Nucleus accumbens (tissue), 56 donors: ENCODE measurements at places on chromosomes 7 and 10.

DNA sequence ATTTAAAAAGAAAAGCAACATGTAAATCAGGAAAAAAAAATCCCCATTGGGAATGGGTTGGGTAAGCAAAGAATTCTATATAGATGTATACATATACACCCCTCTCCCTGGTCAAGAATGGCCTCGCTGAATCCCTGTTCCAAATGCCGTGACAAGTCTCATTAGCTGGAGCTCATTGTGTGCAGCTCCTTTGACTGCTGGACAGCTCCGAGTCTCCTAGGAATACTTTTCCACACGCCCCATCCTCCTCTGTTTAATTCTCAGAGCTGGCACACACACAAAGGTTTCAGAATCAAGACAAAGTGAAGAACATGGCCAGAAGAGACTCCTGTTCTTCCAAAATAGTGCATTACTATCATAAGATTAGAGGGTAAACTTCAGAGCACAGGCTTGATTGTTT lies 130.9 kb upstream of the MKLN1 start:
- DNase-seq, result no peak

- DNase-seq, result no peak
Measured at GRCh38 chr10:109977382-109977806, 30.4 kb upstream of the ADD3 start.

- no peak for DNase-seq
Measured at GRCh38 chr7:116249969-116250553, 39.7 kb downstream of the TES start.

- no peak for DNase-seq
Measured at GRCh38 chr10:68249297-68249696, 17.4 kb upstream of the ATOH7 start.

DNA sequence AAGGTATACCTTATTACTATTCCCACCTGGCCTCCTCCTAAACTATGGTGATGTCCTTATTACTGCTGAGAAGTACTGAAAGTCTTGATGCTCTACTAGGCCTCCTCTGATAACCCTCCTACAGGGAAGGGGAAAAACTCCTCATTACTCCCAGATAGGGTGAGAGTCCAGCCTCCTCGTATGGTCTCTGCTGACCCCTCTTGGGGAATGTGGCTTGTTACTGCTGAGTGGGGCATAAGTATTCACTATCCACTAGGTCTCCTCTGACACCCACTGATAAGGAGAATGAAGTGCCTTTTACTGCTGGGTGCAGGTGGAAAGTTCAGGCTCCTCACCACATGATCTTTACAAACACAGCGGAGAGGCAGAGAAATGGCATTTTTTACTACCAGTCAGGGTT lies 222.9 kb downstream of the CHRM2 start:
- DNase-seq, result no peak

GRCh38 chr10:110966146-110966545 lies 46.7 kb downstream of the SHOC2 start:
- no peak for DNase-seq

GRCh38 chr7:126570845-126571244 lies 681.9 kb downstream of the GRM8 start:
- no peak for DNase-seq

DNA sequence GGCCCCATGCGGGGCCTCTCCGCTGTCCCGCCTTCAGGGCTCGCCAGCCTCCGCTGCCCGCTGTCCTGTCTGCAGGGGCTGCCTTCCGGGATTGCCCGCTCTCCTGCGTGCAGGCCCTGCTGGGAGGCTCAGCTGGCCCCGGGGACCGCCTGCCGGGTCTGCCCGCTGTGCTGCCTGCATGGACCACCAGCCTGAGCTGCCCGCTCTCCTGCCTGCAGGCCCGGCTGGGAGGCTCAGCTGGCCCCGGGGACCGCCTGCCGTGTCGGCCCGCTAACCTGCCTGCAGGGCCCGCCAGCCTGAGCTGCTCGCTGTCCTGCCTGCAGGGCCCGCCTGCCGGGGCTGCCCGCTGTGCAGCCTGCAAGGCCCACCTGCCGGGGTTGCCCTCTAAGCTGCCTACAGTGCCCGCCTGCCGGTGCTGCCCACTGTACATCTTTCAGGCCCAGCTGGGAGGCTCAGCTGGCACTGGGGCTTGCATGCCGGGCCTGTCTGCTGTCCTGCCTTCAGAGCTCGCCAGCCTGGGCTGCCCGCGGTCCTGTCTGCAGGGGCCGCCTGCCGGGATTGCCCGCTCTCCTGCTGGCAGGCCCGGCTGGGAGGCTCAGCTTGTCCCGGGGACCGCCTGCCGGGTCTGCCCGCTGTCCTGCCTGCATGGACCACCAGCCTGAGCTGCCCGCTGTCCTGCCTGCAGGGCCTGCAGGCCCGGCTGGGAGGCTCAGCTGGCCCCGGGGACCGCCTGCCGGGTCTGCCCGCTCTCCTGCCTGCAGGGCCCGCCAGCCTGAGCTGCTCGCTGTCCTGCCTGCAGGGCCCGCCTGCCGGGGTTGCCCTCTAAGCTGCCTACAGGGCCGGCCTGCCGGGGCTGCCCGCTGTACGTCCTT lies 165.1 kb downstream of the GLRX3 start:
- no peak for DNase-seq

DNA sequence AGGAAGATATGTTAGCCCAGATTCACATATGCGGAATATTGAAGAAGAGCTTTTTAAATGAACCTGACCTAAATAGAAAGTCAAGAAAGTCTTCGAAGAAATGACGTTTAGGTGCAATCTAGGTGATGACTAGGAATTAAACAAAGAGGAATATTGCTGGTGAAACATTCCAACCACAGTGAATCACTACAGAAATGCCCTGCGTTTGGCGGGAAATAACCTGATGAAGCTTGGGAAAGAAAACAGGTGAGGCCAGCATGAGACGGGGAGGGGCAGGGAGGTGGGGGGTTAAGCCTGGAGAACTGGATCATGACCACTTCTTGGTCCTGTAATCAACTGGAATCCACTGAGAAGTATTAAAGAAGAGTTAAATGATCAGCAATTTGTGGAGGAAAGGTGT lies 299.4 kb upstream of the VSTM2A start:
- no peak for DNase-seq

- DNase-seq, result no peak
Measured at GRCh38 chr7:132394283-132395198, 181.7 kb downstream of the PLXNA4 start.

- no peak for DNase-seq
Measured at GRCh38 chr10:119367841-119368549, 160.6 kb downstream of the GRK5 start.

GRCh38 chr7:143375298-143376034 lies 5.7 kb upstream of the ZYX start:
- DNase-seq, result no peak

GRCh38 chr10:14200698-14201544 lies 129.8 kb downstream of the FRMD4A start:
- no peak for DNase-seq
